ENCODE measurements at places on chromosomes 6 and 20.

GRCh38 chr6:38654263-38654662, 14.5 kb upstream of the BTBD9 start:
- no peak for DNase-seq

DNA sequence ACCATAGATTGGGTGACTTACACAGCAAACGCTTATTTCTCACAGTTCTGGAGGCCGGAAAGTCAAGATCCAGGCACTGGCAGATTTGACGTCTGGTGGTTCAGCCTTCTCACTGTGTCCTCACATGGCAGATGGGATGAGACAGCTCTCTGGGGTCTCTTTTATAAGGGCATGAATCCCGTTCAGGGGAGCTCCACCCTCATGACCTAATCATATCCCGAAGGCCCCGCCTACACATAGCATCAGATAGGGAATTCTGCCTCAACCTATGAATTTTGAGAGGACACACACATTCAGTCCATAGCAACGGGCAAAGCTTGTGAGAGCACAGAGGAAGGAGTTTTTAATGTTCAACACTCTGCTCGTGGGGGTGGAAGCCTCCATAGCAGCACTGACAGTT, 27.5 kb downstream of the DAAM2 start:
- DNase-seq: no peak

- DNase-seq: no peak
These were observed 124.1 kb downstream of the HS3ST5 start for GRCh38 chr6:114218437-114219340.

DNA sequence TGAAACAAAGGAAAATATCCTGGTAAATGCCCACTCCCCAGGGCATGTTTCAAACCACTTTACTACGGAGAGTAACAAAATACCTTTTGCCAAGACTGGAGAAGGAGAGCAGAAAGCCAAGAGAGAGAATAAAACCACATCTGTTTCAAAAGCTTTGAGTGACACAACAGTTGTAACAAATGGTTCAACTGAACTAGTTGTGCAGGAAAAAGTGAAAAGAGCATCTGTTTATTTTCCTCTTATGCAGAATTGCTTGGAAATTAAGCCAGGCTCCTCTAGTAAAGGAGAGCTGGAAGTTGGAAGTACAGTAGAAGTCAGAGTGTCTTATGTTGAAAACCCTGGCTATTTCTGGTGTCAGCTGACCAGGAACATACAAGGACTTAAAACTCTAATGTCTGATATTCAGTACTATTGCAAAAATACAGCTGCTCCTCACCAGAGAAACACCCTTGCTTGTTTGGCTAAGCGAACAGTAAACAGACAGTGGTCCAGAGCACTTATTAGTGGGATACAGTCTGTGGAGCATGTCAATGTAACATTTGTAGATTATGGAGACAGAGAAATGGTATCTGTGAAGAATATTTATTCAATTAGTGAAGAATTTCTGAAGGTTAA, 2.6 kb downstream of the TDRD6 start:
- no peak for DNase-seq

DNA sequence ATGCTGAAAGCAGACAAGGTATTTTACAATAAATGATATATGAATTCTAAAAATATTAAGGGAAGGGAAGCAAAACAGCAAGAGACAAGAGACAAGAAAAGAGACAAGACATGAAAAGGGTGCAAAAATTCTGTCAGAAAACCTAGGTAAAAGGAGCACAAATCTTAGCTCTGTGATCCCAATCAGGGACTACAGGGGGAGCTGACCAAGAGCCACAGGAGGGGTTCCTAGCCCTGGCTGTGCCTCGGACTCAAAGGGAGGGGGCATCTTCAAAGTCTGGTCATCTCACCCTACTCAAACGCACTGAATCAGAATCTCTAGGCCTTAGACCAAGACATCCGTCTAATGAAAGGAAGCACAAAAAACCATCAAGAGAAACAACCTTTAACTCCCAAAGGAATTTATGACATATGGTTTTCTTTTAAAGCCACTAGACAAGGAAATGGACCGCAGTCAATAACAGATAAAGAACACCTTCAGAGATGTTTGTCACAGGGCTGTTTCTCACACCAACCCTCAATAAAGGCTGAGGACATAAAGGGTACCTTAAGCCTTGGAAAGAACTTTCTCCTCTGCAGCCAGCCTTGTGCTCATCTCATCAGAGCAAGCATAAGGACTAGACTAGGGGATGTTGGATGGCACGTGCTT, 130.4 kb upstream of the CDYL start:
- DNase-seq: no peak

GRCh38 chr6:169885831-169886230, 134.4 kb downstream of the ERMARD start:
- no peak for DNase-seq

DNA sequence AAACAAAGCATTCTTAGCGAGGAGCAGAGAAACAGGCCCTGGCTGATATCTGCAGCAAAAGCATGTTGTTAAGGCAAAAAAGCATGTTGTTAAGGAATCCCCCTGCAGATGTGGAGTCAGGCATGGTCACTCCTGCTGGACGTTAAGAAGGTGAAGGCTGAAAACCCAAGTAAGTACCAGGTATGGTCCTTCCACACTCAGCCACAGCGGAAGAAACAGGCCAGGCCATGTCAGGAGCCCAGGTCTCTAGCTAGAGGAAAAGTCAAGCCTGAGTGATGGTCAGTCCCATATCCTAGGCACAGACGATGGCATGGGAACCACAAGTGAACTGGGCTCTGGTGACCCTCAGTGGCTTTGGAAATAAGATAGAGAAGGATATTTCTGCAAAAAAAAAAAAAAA, 32.5 kb upstream of the MAS1L start:
- DNase-seq: no peak

Data from NCI-H1930 (cell line).